Airway epithelial cell (primary cell): ENCODE measurements at places on chromosomes 16 and 17. TPM values are rescaled to one million over a fixed set of nuclear protein-coding genes. Genes with fewer than 3 reads are reported as not detected.

The NUDT7 gene
- total RNA-seq: 3.2 and 6.1 TPM in 2 replicates

The HOXB8 gene
- total RNA-seq: not detected in 2 replicates

The SMCR8 gene
- 6.5 and 9.1 TPM in 2 replicates for total RNA-seq

The GDPD3 gene
- total RNA-seq: 4.4 and 7.9 TPM in 2 replicates

The CIITA gene
- 0.07 and 1.3 TPM in 2 replicates for total RNA-seq
